GM12864 (cell line): ENCODE measurements at places on chromosomes 1 and 21.

DNA sequence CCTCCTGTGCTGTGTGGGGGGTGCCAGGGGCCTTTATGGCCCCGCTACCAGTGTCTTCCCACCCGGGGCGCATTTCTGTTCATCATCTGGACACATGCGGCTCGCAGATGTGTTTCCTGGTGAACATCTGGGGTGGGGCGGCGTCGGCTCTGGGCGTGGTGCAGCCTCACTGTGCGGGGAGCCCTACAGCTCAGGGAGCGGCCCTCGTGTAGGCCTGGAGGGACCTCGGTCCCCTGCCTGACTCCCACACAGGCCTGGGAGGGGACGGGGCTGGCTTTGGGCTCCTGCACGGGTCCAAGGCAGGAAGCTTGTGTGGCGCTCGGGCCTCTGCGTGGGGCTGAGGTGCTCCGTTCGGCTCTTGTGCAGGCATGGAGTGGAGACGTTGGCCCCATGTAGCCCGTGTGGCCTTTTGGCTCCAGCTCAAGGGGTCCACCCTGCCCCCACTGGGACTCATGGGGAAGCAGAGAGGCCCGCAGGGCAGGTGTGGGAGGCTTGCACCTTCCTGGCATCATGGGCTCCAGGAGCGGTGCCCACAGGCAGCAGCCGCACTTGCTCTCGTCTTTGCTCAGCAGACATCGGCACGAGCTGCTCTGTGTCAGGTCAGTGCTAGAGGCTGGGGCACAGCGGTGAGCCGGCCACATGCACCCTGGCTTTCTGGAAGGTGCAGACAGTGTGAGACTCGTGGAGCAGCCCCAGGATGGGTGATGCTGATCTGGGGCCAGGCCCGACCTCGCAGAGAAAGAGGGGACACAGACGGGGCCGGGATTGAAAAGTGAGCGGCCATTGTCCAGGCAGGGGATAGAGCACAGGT is 90.1 kb upstream of the ACTRT2 start:
- no peak for DNase-seq

- DNase-seq = no peak
Observed at GRCh38 chr1:208085655-208086515, 158.3 kb downstream of the PLXNA2 start.

DNA sequence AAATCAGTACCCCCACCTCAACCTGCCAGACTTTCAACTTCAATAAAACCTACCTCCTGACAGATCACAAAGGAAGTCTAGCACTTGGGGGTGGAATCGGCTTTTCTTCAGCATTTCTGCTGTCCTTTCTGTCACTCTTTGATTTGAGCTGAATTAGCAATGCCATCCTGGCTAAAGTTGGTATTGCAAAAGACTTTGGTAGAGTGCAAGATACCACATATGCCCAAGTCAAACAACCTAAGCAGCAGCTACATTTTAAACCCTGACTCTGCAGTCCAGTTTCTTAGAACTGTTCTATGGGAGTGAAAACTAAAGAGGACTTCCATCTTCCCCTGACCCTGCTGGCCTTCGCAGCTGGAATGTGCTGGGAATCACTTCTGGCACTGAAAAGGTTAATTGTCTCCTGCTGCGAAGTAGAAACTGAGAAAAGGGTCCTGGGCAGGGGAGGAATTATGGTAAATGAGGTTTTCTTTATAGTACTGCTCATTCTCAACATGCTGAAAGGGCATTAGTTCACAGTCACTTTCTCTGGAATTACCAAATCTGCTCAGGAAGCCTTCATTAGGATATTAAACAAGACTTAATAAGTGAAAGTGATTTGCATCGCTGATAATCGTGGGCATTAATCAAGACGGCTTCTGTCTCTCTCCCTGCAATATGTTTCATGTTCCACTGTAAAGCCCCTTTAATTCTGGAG is 126.2 kb upstream of the SMYD2 start:
- DNase-seq = no peak

- no peak for DNase-seq
Observed at GRCh38 chr1:115465802-115466363, 127.8 kb upstream of the NGF start.

- DNase-seq = no peak
Observed at GRCh38 chr1:33234131-33234530, 22.2 kb upstream of the ZNF362 start.

GRCh38 chr1:156973417-156973816 is 53.0 kb downstream of the LRRC71 start:
- DNase-seq = no peak

DNA sequence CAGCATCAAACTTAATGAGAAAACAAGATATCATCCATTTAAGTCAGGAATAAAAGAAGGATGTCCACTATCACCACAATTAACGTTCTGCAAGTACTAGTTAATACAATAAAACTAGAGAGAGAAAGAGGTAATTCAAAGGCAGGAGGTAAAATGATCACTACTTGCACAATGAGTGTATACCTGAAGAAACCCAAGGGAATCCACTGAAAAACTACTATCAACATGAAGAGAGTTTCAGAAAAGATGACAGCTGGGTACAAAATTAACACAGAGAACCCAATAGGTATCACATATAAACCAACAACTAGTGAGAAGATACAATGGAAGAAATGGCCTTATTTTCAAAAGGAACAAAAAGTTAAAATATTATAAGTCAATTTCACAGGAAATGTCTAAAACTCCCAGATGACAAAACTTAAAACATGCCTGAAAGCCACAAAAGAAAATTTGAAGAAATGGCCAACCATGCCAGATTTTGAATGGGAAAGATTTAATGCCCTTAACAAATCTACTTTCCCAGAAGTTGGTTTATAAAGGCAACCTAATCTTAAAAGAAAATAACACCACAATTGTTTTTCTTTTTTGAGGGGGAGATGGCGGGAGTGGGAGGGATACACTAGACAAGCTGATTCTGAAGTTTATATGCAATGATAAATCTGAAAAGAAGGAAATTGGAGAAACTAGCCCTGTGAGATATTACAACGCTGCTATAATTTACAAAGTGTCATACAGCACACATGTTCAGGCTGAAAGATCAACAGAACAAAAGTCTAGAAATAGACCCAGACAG is 17.8 kb downstream of the VPS26C start:
- no peak for DNase-seq

- DNase-seq = no peak
Observed at GRCh38 chr1:212121779-212122178, 86.2 kb downstream of the DTL start.

- DNase-seq = no peak
Observed at GRCh38 chr1:241101622-241102021, 255.4 kb downstream of the RGS7 start.
